Renal pelvis (tissue), 12 donors: ENCODE measurements at places on chromosomes 12 and 14. TPM values are rescaled to one million over a fixed set of nuclear protein-coding genes. Genes with fewer than 3 reads are reported as not detected.

GRCh38 chr14:32492457-32492856, 163.4 kb downstream of the AKAP6 start:
- DNase-seq: no peak

- DNase-seq: no peak
Observed at GRCh38 chr14:77654001-77654441, 37.6 kb upstream of the SPTLC2 start.

GRCh38 chr12:50841716-50842531, 802 bp upstream of the TMPRSS12 start:
- DNase-seq: no peak

GRCh38 chr12:29082522-29082921, 66.6 kb upstream of the FAR2 start:
- DNase-seq: no peak

DNA sequence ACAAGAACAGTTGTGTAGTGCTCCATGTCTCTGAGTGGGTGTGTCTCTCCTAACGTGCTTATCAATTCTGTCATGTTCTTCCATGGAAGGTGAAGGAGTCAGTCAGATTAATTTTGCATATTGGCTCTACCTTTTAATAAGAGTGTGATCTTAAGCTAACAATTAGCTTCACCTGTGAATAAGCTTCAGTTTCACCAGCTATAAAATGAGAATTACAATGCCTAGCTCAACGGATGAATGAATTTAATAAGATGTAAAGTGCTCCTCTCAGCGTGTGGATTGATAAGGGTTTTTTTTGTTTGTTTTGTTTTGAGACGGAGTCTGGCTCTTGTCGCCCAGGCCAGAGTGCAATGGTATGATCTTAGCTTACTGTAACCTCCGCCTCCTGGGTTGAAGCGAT, 32.7 kb downstream of the CCDC175 start:
- no peak for DNase-seq

NCKAP5L gene
- 27.7 TPM for polyA plus RNA-seq

DNA sequence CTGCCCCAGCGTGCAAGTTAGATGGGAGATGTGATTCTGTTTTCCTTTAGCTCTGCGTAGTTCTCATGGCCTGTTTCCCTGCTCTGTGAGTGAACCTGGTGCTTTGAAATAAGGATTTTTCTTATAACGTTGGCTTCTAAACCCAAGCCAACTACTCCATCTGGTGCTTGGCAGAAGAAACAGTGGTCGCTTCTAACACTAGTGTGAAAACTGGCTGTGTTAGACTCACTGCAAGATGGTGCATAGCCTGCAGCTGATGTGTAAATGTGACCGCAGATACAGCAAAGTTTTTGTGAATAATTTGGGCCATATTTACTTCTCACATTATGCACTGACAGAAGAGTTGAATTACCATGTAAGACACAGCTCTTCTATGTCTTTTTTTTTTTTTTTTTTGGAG, 12.2 kb downstream of the GTF2H3 start:
- no peak for DNase-seq
